Astrocyte of the cerebellum (primary cell): ENCODE measurements at places on chromosomes 7 and 10.

- no peak for DNase-seq
Observed at GRCh38 chr10:44992070-44992731, 8.5 kb upstream of the ZNF22 start.

DNA sequence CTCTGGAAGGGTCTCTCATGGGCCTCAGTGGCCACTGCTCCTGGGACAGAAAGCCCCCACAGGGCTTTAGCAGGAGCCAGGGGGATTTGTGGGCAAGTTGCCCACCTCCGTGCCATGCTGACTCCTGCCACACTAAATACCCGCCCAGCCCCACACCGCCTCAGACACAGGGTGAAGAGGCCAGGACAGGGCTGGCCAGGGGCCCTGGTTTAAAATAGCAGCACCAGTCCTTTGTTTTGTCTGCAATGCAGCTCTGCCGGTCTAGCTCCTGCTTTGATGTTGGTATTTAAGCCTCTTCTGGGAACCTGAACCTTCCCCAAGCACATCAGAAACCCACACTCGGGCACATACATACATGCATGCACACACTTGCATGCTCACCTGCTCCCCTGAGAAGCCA is 14.4 kb upstream of the TNRC18 start:
- DNase-seq = no peak

DNA sequence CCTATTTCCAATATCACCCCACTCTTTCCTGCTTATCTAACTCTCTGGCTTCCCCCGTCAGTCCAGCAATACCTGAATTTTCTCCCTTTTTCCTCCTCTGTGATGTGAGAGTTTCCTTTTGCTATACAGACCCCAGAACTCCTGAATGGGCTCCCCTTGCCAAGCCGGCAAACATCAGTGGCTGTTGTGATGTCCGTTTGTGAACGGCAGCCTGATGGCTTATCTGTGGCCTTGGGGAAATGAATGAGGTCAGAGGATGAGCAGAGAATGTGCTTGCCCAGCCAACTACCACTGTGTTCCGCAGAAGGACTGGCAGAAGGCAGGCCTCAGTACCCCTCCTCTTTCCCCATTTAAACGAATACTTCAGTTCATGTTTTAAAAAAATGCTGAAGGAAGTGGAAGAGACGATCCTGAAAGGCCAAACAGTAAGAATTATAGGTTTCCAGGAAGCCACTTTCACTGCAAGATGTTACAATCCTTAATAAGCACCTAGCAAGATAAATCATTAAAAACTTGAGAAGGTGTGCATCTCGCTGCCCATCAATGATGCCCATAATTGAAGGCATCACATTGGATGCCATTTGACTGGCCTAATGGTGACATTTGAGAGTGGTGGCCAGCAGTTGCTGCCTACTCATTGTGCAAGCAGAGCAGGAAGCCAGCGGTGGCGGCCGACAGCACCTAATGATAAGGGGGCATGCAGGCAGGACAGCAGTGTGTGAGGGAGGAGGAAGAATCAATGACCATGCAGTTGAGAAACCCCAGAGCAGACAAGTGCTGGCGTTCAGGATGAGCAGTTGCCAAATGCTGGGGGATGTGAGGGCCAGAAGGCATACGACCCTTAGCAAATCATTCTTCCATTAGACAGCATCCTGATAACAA is 31.5 kb downstream of the SLC18A2 start:
- DNase-seq = no peak

DNA sequence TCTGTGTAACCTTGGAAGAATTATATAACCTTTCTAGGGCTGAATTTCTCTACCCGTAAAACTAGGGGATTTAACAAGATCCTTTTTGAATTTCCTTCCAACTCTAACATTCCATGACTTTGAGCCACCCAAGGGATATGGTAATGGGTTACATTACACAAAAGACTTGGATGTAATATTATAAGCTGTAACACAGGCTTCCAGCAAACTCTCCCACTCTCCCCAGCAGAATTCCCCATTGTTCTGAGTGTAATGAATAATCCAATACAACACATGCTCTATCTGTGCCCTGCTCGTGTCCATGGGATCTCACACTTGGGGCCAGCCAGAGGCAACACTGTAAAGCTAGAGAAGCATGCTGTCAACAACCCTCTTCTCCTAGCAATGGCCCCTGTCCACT is 790.6 kb upstream of the AUTS2 start:
- no peak for DNase-seq

DNA sequence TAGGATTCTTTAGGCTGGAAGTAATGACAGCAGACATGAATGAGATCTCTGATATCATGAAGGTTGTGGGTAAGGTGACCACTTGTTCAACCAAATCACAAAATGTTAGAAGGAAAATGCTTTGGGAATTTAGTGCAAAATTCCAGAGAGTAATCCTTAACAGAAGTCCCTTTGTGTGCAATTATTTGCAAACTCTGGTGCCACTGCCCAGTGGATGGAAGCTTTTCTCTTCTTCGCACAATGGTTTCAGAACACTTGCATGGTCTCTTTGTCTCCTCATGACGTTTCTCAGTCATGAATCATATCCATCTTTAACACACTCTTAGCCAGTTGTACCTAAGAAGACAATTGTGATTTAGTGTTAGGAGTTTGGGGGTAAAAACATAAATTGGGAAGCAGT is 570.4 kb upstream of the ANKRD30A start:
- DNase-seq = no peak

DNA sequence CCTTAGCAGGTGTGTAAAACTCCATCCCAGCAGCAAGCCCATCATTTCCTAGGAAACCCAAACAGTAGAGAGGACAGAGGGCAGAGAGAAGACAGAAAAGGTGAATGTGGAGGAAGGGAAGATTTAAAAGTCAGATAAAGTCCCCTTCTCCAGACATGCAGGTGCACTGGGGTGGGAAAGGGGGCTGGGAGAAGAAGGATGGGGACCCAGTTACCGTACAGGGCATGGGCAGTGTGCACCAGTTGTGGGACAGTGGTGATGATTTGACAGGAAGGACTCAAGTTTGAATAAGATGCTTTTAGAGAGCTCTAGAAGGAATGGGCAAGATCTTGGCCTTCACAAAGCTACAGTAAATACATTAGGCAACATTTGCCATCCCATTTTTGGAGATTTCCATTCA is 110.7 kb upstream of the PLXNA4 start:
- DNase-seq = no peak

- DNase-seq = no peak
Observed at GRCh38 chr7:25801214-25801613, 350.8 kb upstream of the NFE2L3 start.

GRCh38 chr10:119139464-119140067 is 25.9 kb downstream of the SFXN4 start:
- DNase-seq = no peak

- no peak for DNase-seq
Observed at GRCh38 chr7:99406557-99406956, 1.8 kb downstream of the PDAP1 start.

- DNase-seq = no peak
Observed at GRCh38 chr7:105364684-105365083, 24.0 kb downstream of the SRPK2 start.

DNA sequence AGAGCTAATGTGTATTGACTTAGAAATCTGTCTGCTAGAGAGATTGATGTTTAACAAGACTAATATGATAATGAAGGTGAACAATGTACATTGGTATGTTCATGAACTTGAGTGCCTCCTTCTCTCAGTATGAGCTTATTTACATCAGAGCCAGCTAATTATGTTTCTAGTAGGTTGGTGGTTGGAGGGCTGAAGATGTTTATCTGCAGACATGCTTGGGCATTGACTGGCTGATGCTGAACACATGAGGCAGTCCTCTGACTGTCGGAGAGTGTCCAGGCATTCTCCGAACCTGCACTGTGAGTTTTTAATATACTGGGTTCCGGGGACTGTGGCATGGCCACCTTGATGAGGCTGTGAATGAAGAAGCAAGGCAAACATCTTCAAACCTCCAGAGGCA is 47.5 kb downstream of the BMPER start:
- no peak for DNase-seq

DNA sequence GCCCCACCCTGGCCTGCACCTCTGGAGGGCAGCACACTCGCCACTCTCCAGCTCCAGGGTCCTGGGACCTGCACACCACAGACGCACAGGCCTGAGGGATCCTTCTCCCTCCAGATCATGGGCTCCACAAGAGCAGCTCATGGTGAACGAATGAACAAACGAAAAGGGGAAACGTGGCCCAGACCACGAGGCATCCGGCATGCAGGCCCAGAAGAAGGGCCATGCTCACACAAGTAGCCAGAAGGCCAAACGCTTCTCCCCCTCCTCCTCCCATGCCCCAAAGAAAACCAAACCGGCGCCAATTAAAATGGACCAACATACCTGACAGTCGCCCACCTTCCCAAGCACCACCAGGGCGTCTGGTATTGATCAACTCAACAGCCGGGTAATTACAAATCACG is 30.4 kb downstream of the MAD1L1 start:
- DNase-seq = no peak

DNA sequence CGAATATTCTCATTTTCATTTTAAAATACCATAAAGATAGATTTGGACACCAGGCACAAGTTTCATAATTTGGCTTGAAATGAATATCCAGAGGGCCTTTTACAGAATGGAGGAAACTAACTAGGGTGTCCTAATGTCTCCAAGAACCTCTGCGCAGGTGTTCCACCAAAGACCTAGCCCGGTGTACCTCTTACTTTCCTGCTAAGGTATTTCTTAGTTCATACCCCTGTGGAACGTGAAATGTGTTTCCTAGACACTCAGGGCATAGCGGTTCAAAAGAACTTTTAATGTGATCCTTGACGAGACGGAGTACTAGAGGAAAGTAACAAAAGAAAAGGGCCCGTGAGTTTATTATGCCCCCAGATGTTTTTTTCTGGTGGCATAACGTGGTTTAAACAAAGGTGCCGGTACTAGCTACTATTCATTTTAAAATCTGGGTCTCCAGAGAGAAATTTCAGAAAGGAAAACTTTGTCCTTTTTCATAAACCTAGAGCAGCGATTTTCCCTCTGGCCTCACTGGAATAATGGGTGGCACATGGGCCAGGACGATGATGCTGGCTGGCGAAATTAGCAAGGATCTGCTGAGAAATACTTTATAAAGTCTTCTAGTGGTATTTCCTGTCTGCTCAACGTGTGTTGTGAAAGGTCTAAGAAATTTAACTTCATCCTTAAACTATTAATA is 1.4 kb downstream of the APBB1IP start:
- DNase-seq = no peak

DNA sequence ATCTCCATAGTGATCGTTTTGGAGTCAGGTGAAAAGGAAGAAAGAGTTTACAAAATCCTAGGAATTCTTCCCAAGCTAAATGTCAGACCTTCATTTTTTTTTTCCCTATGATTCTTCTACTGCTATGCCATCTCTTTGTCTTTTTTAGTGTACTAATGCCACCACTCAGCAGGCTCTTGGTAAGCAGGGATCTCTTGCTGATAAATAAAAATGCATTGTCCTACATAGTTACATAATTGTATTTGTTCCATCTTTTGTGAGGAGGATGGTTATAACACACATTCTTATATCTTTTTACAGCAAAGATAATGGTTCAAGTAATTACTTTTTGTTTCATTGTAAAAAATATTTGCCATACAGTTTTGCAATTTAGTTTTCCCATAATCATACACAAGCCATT is 36.8 kb upstream of the AFAP1L2 start:
- no peak for DNase-seq

DNA sequence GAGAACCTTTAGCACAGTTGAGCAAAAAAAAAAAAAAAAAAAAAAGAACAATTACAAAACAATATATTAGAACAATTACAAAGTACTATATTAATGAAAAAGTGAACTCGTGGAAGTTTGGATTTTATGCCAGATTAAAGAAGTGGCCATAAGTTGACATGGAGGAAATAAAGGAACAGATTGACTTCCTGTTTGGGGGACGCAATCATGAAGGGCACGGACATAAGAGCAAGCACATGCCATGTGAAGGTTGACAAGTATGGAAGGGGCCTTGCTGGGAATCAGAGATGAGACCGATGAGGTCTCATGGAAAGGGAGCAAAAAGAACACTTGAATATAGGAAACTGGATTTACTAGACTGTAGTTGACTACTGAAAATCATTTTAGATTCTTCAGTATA is 61.7 kb downstream of the ICA1 start:
- DNase-seq = no peak

- no peak for DNase-seq
Observed at GRCh38 chr7:129855935-129856717, 96.6 kb downstream of the UBE2H start.

GRCh38 chr10:22218448-22218847 is 633 bp upstream of the EBLN1 start:
- no peak for DNase-seq

- no peak for DNase-seq
Observed at GRCh38 chr10:35674843-35675242, 32.7 kb upstream of the FZD8 start.

DNA sequence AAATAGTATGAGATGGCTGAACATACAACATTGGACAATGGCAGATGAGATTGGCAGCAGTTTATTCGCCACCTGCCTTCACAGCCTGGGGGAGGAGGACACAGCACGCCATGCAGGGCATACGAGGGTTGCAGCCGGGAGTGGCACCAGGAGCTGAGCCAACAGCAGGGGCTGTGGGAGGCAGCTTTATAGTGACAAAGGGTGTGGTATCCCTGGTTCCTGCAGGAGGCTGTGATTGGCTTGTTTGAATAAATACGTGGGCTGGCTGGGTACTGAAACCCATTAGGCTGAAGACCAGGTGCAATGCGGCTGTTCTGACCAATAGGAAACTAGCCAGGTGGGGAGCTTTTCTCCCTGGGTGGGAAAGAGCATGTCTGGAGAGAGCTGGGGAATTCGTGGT is 68.9 kb upstream of the LEP start:
- no peak for DNase-seq

DNA sequence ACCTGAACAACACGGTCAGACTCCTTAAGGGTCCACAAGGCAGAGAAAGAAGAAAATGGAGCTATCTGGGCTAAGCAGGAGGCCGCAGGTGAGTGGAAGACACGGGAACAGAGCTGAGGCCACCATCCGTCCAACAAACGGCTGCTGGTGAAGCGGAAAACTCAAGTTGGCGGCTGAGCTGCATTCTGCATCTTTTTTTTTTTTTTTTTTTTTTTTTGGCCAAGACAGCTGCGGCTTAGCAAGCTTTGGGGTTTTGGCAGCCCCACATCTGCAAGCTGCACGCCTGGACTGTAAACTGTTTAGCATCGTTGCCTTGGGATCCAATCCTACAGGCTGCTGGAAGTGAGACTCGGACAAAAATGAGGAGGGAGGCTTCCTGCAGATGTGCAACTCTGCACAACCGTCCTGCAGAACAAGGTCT is 37.4 kb downstream of the RGS10 start:
- peak; percentile 51 for DNase-seq

- DNase-seq = no peak
Observed at GRCh38 chr7:155449008-155449868, 8.7 kb upstream of the EN2 start.

GRCh38 chr10:1384026-1384425 is 327.8 kb downstream of the WDR37 start:
- DNase-seq = no peak
